ENCODE measurements at places on chromosomes 4 and X.

- no peak for DNase-seq
Measured at GRCh38 chr4:103493450-103494159, 226.2 kb downstream of the TACR3 start.

DNA sequence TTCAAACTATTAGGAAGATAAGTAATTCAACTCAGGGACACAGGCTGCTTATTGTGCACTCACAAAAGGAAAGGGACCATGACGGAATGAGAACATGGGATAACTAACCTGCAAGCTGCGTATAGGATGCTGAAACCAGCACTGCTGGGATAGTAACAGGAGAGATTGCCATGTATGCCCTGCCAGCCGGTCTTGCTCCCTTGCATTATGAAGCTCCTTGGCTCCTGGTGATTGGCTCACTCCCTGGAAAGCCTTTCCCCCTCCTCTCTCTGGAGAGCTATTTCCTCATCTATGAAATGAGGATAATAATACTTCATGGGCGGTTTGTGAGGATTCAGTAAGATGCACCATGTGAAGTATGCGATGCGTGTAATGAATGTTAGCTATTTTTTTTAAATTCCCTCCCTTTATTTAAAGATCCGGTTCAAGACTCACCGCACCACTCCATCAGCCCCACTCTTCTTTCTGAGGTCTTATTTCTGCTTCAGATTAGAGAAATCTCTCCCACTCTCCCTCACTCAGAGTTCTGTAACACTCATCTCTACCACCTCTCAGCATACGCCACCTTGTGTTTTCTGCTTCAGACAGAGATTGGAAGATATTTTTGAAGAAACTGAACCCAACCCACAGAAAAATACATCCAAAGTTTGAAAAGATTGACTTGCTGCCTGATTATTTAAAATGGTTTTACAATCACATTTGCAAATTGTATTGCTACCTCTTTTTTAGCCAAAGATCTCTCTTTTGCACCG, 18.4 kb downstream of the MSMO1 start:
- DNase-seq = no peak

DNA sequence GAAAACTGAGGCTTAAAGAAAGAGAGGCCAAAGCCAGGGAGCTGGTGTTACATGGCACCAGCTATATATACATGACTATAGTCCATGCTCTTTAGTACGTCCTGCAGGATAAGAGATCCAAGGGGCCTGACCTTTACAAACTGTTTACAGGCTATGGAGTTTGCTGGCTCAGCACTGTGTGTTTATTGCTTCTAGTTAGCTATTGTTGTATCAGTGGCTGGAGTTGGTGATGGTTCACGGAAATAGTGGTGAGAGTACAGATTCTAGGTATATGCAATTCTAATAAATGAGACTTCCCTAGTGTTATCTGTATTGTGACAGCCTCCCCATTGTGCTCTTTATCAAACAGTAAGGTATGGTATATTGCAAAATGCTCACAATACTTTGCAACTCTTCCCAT, 46.5 kb downstream of the REPS2 start:
- no peak for DNase-seq

DNA sequence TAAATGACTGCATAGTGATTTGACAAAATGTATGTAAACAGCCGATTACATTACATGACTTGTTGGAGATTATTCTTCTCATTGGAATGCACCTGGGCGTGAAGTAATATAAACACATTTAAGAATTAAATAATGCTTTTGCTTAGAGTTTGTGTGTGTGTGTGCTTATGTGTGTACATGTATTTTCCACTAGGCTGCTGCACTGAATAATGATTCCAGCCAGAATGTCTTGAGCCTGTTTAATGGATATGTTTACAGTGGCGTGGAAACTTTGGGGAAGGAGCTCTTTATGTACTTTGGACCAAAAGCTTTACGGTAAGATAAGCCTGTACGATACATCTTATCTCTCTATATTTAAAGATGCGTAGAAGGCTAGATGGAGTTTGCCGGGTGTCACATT, 12.6 kb downstream of the NEIL3 start:
- no peak for DNase-seq

DNA sequence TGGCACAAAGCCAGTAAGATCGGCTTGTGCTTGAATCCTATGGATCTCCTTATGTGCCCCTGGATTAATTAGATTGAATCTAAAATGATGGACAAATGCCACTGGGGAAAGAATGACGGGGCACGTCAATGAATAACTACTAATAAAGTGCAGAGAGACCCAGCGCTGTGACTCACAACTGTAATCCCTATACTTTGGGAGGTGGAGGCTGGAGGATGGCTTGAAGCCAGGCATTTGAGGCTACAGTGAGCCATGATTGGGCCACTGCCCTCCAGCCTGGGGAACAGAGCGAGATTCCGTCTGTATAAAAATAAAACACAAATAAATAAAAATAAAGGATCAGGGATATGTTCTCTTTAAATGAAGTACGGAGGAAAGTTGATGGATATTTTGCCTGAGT, 179.4 kb downstream of the DCHS2 start:
- no peak for DNase-seq

DNA sequence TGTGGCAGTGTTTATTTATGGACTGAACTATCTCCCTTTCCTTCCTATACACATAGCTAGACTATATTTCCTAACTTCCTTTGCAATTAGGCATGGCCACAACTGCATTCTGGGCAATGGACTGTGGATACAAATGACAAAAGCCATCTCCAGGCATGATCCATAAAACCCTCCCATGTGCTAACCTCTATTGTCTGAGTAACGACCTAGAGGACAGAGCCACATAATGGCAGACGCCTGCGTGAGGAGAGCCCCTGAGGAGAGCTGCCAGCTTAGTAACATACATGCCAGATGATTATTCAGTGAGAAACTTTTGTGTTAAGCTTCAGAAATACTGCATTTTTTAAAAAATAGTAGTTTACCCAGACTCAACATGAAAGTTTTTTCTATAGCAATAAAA, 142.9 kb downstream of the ADGRA3 start:
- DNase-seq = no peak

DNA sequence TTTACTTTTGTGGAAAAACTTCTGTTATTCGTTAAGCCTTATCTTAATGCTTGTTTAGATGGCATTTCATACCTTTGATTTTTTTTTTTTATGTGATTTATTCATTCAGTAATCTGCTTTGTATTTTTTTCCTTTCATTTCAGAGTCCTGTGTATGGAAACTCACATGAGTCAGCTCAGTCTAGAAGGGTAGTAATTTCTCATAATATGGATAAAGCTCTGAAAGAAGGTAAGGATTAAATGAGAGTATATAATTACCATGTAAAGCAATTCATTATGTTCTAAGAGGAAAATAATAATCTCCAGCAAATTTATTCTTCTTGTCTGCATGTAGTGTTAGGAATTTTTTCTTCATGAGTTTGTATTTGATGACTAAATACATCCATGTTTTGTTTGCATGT, 37.8 kb downstream of the SNX25 start:
- no peak for DNase-seq

DNA sequence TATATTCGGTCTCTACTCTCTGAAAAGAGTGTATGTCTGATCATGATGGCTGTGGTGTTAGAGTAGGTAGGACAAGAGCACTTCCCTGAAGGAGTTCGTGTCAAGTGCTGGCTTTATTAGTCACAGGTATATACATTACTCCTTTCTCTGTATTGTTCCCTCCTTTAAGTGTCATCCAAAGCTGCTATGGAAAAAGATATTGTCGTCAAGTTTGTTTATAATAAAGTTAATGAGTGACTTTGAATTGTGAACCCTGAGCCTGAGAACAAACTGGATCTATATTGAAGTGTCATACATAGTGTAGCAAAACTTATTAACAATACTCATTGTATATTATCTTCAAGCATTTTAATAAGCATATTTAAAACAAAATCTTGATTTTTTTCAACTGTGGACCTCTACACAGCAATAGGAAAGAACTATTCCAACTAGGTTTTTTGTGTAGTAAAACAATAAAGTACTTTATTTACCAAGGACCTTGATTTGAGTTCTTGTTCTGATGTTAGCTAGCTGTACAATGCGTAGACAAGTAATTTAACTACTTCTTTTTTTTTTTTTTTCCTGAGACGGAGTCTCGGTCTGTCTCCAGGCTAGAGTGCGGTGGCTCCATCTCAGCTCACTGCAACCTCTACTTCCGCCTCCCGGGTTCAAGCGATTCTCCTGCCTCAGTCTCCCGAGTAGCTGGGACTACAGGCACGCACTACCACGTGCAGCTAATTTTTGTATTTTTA, 177.7 kb downstream of the RAPGEF2 start:
- peak; percentile 67 for DNase-seq

- no peak for DNase-seq
Measured at GRCh38 chr4:117063961-117064696, 21.2 kb downstream of the TRAM1L1 start.

- DNase-seq = no peak
Measured at GRCh38 chr4:160831165-160831922, 1332.5 kb downstream of the FSTL5 start.

DNA sequence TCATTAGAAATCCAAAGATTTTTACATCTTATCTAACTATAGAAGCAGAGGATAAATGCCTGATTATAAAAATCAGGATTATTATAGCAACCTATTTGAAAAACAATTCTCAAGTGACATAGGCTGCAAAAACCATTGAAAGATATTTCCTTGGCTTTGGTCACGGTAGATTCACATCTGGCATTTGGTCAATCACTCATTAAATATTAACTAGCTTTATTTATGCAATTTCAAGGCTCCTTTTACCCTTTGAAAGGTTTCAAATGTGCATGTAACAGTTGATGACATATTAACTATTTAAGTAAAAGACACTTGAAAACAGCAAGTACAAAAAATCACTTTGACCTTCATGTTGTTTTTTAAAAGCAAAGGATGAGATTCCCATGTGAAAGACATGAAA, 98.1 kb downstream of the MMRN1 start:
- no peak for DNase-seq

- DNase-seq = peak; percentile 10
Measured at GRCh38 chrX:56798866-56799758, 70.1 kb downstream of the NBDY start.

- peak; percentile 39 for DNase-seq
Measured at GRCh38 chr4:170374770-170375169, 285.0 kb upstream of the AADAT start.

GRCh38 chrX:68876731-68877130, 47.9 kb downstream of the EFNB1 start:
- DNase-seq = no peak

DNA sequence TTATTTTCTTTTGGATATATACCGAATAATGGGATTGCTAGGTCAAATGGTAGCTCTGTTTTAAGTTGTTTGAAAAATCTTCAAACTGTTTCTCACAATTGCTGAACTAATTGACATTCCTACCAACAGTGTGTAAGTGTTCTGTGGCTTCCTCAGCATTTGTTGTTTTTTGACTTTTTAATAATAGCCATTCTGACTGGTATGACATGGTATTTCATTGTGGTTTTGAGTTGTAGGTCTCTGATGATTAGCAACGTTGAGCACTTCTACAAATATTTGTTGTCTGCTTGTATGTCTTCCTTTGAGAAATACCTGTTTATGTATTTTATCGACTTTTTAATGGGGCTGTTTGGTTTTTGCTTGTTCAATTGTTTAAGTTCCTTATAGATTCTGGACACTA, 680.1 kb upstream of the GRIA3 start:
- DNase-seq = no peak

Measured in HepG2 (cell line).